Neural crest cell (in vitro differentiated cells): ENCODE measurements at places on chromosomes 2 and 18.
A peak's percentile ranks its signal among the peaks of the same experiment; 100 is the strongest.

- DNase-seq = no peak
These were observed 42.5 kb downstream of the MYO7B start for GRCh38 chr2:127577973-127578372.

GRCh38 chr18:46387441-46388131, 269.4 kb downstream of the LOXHD1 start:
- DNase-seq = no peak

- DNase-seq = no peak
These were observed 1.2 kb upstream of the CHMP1B start for GRCh38 chr18:11849841-11850634.

- DNase-seq = no peak
These were observed 888.4 kb downstream of the TSN start for GRCh38 chr2:122643725-122644329.

DNA sequence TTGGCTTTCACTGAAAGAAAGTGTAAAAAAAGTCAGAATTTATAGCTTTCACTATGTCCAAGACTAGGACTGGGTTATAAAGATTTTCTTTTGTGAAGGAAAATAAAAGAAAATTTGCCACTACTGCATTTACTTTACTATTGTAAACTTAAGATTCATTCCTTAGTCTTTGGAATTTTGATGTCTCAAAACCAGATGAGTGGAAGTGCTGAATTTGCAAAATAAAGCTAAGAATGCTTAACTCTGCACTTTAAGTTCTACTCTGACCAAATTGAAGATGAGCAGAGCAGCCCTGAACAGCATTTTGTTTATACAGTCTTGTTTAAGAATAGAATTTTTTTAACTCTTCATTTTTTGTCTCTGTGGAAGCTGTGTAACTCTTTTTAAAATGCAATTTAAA, 102.4 kb downstream of the ICA1L start:
- DNase-seq = no peak

DNA sequence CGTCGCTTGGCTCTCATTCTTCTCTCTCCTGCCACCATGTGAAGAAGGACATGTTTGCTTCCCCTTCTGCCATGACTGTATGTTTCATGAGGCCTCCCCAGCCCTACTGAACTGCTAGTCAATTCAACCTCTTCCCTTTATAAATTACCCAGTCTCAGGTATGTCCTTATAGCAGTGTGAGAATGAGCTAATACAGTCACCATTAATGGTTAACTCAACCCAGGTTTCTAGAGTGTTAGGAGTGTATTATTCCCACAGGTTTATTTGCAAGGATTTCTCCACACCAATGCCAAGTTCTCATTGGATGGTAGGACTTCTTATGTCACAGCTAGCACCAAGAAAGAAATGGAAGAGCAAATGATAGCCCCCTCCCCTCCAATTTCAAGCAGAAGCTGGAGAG, 71.9 kb downstream of the DYNAP start:
- DNase-seq = no peak

- no peak for DNase-seq
These were observed 58.7 kb downstream of the MYO3B start for GRCh38 chr2:170236680-170237047.

GRCh38 chr2:161243312-161243711, 64.9 kb upstream of the PSMD14 start:
- DNase-seq = no peak

GRCh38 chr2:238108423-238109183, 8.5 kb downstream of the ESPNL start:
- DNase-seq = no peak

DNA sequence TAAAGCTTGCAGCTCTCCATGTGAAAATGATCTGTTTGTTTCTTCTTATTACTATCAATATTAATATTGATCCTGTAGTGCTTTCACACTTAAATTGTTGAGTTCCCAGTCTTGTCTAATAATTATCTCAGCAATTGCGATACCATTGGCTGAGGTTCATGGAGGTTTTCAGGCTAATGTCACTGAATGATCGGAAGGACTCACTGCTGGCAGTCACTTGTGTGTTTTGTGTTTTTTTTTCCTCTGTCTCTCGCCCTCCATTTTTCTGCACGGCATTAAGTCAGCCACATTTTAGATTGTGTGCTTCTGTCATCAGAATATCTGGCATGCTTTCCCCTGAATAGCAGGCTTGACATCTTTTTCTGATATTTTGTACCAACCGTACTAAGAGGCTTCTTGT, 43.7 kb downstream of the AGAP1 start:
- DNase-seq = no peak

- no peak for DNase-seq
These were observed 26.6 kb downstream of the EML6 start for GRCh38 chr2:54750040-54750439.

- peak; percentile 40 for DNase-seq
These were observed 96.2 kb upstream of the SNTG2 start for GRCh38 chr2:854460-854859.

GRCh38 chr2:9985531-9986328, 34.2 kb downstream of the GRHL1 start:
- no peak for DNase-seq

DNA sequence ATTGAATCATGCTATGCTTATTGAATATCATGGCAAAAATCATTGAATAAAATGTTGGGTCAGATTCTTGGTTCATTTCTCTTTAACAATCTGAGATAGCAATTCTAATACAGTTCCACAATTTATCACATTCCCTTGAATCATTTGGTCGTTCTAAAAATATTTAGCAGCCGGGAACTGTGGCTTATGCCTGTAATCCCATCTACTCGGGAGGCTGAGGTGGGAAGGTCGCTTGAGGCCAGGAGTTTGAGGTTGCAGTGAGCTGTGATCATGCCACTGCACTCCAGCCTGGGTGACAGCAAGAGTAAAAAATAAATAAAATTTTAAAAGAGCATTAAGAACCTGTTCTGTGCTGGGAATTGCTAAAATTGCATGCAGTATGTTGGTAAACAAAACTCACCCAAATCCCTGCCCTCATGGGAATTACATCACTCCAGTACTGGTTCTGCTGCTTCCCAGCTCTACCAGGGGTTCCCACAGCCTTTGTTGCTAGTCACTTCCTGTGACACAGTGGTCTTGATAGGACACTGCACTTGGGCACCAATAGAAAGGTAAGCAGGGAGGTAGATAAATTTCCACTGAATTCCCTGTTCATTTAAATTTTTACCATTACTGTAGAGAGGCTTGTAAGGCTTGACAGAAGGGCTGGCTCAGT, 200.4 kb downstream of the CTNNA2 start:
- DNase-seq = no peak

- peak; percentile 89 for DNase-seq
These were observed 26.8 kb downstream of the MPHOSPH10 start for GRCh38 chr2:71157124-71157793.

DNA sequence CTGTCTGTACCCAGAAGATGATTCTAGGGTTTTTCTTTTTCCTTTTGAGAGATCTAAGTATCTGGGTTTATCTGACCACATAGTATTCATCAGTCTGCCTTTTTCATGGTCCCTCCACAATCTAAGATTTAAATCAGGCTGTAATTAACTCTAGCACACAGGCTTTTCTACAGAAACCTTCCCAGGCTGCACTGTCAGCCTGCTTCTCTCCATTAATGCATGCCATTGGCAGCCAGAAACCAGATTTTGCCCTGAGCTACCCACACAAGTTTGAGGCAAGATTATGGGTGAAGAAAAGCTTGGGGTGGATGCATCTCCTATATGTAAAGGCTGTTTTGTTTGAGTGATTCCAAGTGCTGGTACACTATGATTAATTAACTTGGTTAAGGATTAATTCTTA, 45.7 kb upstream of the EML4 start:
- no peak for DNase-seq

DNA sequence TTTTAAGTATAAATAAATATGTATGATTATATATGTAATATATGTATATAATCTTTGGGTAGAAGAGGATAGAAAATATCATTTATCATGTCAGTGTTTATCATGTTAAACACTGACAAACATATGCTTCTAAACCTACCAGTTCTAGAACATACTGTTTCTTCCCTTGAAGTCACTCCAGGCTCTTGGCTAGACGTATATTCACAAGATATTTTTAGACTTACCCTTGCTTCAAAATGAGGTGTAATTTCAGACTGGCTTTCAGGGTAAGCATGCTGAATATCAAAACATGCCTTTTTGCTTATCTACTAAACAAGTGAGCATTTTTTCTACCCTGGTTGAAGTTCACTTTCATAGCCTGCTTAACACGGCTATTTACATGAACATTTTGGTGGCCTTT, 642.4 kb upstream of the PKDCC start:
- no peak for DNase-seq

DNA sequence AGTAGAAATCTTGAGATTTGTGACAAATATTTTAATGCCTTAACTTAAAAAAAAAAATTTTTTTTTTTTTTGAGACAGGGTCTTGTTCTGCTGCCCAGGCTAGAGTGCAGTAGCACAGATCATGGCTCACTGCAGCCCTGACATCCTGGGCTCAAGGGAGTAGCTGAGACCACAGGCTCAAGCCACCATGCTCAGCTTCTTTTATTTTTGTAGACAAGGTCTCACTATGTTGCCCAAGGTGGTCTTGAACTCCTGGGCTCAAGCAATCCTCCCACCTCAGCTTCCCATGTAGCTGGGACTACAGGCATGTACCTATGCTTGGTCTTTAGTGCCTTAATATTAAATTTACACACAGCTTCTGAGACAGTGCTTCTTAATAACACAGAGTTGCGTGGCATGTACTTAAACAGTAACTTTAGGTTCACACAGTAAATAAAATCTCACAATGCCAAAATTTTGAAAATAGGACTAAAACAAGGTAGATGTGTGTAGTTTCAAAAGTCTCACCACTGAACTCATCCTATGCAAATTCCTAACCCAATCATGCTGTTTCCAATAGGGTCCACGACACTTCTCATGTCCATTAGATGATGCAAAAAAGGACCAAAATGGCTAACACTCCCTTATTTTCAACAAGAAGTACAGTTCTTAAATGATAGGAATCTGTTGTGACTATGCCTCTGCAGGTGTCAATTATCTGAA, 4.1 kb downstream of the HSPD1 start:
- DNase-seq = no peak

DNA sequence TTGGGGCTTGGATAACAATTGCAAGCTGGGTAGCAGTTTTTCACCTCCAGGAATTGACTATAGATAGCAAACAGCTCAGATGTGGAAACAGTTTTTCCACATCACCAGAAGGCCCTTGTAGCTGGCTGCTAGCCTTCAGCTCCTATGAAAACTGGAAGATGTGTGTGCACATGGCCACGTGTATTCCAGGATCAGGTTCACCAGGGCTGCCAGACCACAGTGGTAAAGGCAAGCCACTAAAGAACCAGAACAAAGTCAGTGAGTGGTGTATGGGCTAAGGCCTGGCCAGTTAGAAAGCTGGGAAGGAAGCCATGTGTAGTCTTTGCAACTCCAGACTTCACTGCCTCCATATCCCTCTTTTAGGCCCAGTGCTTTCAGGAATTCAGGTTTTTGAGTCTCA, 12.9 kb downstream of the LRRTM1 start:
- no peak for DNase-seq

DNA sequence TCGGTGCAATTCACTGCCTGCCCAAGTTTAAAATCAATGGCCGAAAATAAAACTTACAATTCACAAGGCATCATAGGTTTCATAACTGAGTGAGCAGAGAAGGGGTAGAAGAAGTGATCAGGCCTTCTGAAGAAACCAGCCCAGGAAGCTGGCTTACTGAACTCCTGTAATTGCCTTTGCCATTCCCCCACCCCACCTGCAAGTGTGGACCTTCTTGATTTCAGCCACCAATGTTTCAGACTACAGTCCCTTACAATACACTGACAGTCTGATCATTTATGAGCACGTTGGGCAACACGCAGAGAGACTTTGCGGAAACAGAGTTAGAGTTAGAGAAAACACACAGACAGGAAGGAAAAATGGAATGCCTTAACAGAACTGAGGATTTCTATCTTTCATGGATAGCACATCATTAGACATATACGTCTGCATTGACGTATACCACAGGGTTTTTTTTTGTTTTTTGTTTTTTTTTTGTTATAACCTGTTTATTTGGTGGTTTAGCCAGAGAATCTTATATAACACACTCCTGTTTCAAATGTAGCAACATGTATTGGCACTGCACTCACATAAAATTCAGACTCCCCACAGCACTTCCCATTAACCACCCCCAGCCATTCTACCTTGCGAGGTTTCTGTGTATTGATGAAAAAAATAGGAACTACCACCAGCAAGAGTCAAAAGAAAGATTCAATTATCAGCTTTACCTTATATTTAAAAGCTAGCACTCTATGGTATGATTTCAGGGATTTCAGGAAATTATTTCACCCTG, 126.4 kb downstream of the CACNB4 start:
- no peak for DNase-seq

DNA sequence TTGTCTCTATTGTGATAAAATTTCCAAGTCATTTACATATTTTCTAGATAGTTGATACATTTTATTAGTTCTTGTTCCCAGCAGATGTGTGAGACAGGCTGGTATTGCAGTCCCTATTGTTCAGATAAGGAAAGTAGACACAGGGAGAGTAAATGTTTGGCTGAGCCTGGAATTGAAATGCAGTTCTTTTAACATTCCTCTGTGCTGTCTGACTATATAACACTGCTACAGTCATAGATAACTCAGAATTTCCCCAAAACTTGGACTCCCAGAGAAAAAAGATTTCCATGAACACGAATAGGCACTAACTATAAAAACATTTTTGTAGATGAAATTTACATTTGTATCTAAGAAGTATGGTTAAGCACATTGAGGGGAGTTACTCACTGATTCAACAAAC, 71.4 kb downstream of the PLCL1 start:
- DNase-seq = no peak

GRCh38 chr2:236629961-236630872, 60.6 kb downstream of the ACKR3 start:
- DNase-seq = no peak

- DNase-seq = no peak
These were observed 107.3 kb upstream of the ANKRD30BL start for GRCh38 chr2:132268977-132269523.

DNA sequence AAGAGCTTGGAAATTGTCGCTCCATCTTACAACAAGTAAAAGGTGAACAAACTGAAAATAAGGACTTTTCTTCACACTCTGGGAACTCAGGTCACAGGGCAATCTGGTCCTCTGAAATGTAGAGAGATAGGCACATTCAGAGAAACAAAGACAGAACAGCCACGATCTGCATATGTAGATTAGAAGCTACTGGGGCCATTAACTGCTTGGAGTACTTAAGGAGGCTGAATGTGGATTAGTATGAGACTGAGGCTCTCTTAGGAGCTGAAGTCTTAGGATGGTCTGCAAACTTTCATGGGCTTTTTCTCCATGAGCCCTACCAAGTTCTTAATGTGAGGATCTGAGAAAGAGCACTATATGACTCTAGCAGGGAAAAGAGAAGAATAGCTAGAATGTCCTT, 265.3 kb upstream of the NXPH2 start:
- DNase-seq = no peak

- DNase-seq = no peak
These were observed 378.6 kb downstream of the EIPR1 start for GRCh38 chr2:2998971-2999370.

DNA sequence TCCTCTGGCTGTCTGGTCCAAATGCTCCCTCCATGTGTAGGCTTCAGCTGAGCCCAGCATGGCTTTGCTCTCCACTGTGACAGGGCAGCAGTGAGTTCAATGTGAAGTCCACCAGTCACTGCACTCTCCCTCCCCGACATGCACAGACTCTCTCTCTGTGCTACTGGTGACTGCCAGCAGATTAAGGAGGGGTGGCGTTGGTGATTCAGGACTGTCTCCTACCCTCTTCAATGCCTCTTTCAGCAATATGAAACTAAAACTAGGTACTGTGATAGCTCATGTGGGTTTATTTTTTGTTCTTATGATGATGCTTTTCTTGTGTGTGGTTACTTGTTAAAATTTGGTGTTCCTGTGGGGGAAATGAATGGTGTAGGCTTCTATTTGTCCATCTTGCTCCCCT, 201.0 kb upstream of the RBMS1 start:
- no peak for DNase-seq
